Foreskin fibroblast (primary cell): ENCODE measurements at places on chromosomes 11 and 22.
A peak's percentile ranks its signal among the peaks of the same experiment; 100 is the strongest.

DNA sequence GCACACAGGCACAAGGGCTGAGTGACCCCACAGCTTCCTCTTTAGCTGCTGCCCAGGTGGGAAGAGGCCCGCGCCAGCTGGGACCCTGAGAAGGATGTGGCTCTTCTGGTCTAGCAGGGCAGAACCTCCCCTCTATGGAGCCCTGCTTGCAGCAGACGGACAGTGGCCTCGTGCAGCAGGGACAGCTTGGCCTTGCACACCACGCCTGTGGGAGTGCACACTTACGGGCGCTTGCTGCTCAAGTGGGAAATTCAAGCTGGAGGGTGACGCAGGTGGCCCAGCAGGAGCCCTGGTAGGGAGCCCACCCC lies 971.4 kb downstream of the BRD1 start:
- no peak for DNase-seq

- no peak for DNase-seq
Observed at GRCh38 chr11:126390272-126390867, 34.9 kb downstream of the ST3GAL4 start.

- DNase-seq = no peak
Observed at GRCh38 chr11:31102316-31102715, 267.2 kb downstream of the DCDC1 start.

DNA sequence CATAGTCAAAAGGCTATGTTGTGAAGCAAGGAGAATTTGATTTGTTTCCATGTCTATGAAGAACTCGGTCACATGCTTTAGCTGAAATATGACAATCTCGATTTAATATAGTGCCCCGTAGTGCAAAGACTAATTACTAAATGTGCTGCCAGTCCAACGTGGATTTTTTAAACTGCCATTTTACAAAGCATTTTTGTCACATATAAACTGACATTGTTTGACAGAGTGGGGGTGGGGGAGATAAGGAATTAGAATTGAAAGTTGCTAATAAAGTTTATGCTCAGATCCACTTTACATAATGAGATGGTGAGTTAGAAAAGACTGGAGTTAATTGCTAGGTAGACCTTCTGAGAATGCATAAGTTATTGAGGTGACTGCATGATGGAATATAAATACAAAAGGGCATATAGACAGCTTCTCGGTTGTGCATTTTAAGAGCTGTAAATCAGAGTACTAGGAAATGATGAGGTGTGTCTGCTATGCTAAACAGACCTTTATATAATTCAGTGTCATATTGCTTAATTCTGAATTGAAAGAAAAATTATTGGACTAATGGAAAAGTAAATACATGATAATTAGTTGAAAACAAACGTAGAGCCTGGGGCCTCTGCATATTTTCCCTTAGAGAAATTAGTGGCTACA lies 158.9 kb upstream of the MTNR1B start:
- no peak for DNase-seq

- DNase-seq = no peak
Observed at GRCh38 chr22:30574095-30574981, at the start of gene GAL3ST1. GAL3ST1 (minus strand) TSS chr22:30574665; CDS start chr22:30557392, 17,273 bp downstream.

DNA sequence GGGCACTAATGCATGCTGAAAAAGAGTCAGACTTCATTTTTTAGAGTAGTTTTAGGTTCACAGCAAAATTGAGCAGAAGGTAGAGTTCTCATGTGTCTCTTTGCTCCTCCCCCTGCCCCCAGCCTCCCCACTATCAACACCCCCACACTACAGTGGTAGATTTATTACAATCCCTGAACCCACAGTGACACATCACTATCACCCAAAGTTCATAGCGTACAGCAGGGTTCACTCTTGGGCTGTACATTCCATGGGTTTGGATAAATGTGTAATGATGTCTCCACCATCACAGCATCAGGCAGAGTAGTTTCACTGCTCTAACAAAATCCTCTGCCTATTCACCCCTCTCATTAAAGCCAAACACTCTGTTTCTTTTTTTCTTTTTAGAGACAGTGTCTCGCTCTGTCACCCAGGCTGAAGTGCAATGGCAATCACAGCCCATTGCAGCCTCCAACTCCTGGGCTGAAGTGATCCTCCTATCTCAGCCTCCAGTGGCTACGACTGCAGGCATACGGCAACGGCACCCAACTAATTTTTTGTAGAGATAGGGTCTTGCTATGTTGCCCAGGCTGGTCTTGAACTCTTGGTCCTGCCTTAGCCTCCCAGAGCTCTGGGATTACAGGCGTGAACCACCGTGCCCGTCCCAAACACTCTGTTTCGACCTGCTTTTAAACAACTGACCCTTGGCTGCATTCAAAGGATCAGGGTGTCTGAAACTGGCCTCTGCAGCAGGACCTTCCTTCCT lies 4.1 kb downstream of the BEST1 start:
- DNase-seq = peak; percentile 64

GRCh38 chr22:49437356-49437755 lies 390.3 kb downstream of the BRD1 start:
- no peak for DNase-seq

GRCh38 chr11:107740271-107740670 lies 28.4 kb upstream of the SLN start:
- no peak for DNase-seq

DNA sequence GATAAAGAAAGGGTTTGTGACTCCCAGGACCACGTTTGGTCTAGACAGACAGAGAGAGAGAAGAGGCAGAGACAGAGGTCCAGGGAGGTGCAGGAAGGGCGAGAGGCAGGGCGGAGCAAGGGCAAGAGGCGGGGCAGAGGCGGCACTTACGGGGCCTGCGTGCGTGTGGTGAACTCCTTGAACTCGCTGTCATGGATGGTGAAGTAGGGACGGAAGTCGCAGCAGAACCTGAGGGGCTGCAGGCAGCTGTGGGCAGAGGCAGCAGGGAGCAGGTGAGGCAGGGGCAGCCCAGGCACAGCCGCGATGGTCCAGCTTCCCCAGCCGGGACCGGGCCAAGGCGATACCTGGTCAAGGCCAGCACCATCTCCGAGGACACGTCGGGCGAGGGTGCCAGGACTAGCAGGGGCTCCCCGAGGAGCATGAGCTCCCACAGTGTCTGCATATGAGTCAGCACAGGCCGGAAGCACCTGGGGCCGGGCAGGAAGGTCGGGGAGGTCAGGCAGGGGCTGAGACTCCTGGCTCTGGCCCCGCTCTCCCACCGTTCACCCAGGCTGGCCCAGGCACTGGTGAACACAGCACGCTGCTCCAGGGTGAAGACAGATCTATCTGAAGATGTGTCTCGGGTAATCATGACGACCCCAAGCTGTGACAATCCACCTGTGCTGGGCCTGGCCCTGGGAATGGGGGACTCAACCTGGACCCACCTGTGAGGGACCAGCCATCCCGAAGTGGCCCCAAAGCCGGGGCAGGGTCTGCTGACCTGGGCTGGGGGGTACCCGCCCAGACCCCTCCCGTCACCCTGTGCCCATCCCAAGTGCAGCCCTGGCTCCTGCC lies 7.2 kb upstream of the PLXNB2 start:
- no peak for DNase-seq

GRCh38 chr11:43440486-43440885 lies 81.8 kb downstream of the TTC17 start:
- DNase-seq = no peak
